ENCODE measurements at places on chromosomes 6 and 20. TPM values are rescaled to one million over a fixed set of nuclear protein-coding genes. Genes with fewer than 3 reads are reported as not detected.

Gene LRRC73
- total RNA-seq: 2.9 TPM

Gene SLC17A2
- total RNA-seq: not detected

Gene ASIP
- not detected for total RNA-seq

Gene SIRPD
- total RNA-seq: not detected

Gene IRF4
- 0.72 TPM for total RNA-seq

Gene SLC44A4
- total RNA-seq: 2.7 TPM

Gene SRMS
- not detected for total RNA-seq

Gene PTCHD4
- total RNA-seq: not detected

Gene DEFB113
- total RNA-seq: not detected

All from Panc1 (cell line).